Osteocyte (in vitro differentiated cells): ENCODE measurements at places on chromosomes 2 and 18.

DNA sequence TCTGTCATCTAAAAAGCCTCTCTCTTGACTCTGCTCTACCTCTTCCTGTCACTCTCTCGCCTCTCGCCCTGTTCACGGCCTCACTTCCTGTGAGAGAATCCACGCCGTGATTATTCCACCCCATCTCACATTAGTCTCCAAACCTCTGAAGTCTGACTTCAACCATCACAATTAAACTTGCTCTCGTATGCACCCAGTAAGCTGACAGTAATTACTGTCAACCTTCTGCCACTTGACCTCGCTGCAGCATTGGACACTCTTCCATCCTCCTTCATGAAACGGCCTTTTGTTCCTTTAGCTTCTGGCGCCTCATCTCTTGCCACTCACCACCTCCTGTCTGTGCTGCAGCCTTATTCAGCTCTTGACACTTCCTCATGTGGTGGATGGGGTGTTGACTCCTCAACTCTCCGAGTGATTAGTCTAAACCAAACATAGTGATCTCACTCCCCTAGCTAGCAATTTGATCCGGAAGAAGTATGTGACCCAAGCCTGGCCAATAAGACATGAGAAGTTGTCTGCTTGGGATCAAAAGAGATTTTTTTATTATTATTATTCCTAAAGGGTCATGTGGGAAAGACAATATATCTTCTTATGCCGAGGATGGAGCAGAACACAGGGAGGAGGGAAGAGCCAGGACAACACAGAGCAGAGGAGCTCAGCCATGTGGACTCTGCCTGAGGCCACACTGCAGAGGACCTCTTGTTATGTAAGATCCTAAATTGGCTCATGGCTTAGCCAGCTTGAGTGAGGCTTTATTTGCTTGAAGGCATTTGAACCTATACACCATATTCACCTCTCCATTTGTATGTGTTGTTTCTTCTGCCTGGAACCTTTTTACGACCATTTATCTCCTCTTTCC is 38.4 kb upstream of the MYO1B start:
- no peak for DNase-seq

DNA sequence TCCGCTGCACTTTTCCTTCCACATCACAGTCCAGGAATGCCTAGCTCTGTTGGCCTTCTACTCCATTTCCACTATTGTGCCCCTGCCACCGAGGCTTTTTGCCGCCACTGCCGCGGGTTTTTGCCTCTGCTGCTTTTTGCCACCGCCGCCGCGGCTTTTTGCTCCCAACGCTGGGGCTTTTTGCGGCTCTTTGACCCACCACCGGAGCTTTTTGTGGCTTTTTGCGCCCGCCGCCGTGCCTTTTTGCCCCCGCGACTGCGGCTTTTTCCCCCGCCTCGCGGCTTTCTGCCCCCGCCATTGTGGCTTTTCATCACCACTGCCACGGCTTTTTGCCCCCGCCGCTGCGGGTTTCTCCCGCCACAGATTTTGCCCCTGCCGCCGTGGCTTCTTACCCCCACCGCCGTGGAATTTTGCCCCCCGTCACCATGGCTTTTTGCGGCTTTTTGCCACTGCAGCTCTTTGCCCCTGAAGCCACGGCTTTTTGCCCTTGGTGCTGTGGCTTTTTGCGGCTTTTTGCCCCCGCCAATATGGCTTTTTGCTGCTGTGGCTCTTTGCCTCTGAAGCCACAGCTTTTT is 2798.7 kb upstream of the TEKT4 start:
- DNase-seq = peak; percentile 83

- peak; percentile 13 for DNase-seq
These were observed 2.4 kb upstream of the MSGN1 start for GRCh38 chr2:17813742-17814473.

DNA sequence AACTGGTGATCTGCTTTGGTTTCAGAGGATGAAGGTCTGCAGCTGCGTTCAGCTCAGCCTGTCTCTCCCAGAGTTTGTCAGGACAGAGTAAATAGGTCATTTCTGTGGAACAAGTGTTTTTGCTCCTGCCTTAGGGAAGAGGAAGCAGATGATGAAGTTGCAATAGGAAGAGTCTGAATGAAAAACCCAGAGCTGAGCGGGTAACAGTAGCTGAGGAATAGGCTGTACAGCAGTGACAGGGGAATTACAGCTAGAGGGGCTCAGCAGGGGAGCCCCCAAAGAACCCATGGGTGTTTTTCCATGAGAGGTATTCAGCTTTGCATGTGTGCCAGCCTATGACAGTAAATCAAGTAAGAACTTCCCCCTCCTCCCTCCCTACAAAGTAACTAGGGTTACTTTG is 10.3 kb upstream of the CYBRD1 start:
- no peak for DNase-seq

GRCh38 chr2:185219981-185220380 is 518.6 kb upstream of the FSIP2 start:
- DNase-seq = no peak

DNA sequence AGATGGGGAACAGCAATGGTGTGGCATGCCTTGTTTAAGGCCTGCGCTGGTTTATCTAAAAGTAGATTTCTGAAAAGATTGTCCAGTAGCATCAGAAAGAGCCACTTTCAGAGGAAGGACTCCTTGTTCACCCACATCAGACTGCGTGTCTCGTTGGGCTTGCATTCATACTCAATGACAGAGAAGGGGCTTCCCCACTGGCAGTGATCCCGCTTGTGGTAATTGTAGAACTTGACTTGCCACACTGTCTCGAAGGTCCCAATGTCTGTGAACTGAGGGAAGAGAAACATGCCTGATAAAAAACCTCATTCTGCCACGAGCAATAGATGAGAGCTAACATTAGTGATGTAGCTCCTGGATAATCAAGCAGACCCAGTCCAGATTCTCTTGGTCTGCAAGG is 26.0 kb downstream of the CNRIP1 start:
- no peak for DNase-seq

DNA sequence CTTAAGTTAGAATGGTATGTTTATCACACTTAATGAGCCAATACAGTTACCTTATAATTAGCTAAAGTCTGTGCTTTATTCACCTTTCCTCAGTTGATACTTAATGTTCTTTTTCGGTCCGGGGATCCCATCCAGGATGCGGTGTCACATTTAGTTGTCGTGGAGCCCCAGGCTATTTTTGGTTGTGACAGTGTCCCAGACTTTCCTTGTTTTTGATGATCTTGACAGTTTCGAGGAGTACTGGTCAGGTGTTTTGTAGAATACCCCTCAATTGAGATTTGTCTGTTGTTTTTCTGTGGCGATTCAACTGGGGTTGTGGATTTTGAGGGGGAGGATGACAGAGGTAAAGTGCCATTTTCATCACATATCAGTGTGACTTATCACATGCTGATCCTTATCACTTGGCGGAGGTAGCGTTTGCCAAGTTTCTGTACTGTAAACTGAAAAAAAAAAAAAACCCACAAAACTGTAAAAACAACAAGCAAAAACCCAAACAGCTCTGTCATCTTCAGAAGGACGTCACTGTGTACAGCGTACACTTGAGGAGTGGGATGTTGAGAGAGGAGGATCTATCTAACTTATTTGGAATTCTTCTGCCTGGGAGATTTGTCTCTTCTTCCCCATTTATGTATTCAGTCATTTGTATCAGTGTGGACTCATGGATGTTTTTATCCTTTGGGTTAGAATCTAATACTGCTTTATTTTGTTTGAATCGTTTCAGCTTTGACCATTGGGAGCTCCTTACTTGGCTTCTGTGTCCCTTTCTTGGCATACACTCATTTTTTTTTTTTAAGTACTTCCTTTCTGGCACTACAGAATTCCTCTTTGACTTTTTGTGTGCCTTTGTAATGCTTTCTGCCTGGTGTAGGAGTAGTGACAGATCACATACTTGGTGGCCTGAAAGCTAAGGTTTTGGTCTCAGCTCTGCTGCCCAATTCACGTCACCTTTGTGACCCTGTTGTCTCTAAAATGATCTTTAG is 68.1 kb downstream of the FMNL2 start:
- no peak for DNase-seq

GRCh38 chr2:691821-692761 is 14.9 kb upstream of the TMEM18 start:
- DNase-seq = no peak
